ENCODE measurements at places on chromosomes 7 and 10. TPM values are rescaled to one million over a fixed set of nuclear protein-coding genes. Genes with fewer than 3 reads are reported as not detected.

- no peak for DNase-seq
Measured at GRCh38 chr10:100519311-100520051, at the start of gene SEC31B. TSS of gene SEC31B (minus strand) at chr10:100519861. CDS start at chr10:100516952, 2,909 bp downstream.

DNA sequence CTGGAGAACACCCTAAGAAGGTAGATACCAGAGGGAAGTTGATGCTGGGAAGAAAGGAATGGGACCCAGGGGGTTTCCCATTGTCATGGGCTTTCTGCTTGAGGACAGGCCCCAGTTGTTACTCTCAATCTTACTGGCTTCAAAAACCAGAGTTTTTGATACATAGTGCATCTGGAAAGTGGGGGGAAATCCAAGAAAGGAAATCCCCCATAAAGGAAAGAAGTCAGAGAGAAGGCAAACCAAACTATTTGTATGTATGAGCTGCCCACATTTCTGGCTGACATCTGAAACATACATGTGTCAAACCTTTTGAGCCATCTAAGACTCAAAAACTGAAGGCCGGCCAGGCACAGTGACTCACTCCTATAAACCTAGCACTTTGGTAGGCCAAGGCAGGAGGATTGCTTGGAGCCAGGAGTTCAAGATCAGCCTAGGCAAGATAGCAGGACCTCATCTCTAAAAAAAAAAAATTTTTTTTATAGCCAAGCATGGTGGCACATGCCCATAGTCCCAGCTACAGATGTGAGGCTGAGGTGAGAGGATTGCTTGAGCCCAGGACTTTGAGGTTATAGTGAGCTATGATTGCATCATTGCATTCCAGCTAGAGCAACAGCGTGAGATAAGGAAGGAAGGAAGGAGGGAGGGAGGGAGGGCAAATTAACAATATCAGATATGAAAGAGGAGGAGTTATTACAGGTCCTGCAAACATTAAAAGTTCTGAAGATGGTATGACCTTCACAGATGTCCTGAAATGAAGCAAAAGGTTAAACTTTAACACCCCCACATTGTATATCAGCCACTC lies 6.7 kb upstream of the COA1 start:
- DNase-seq = no peak

CCDC146 gene
- not detected for total RNA-seq

GRCh38 chr10:112851181-112851580 lies 98.9 kb upstream of the TCF7L2 start:
- DNase-seq = no peak
